ENCODE measurements at places on chromosomes 7 and 10.

DNA sequence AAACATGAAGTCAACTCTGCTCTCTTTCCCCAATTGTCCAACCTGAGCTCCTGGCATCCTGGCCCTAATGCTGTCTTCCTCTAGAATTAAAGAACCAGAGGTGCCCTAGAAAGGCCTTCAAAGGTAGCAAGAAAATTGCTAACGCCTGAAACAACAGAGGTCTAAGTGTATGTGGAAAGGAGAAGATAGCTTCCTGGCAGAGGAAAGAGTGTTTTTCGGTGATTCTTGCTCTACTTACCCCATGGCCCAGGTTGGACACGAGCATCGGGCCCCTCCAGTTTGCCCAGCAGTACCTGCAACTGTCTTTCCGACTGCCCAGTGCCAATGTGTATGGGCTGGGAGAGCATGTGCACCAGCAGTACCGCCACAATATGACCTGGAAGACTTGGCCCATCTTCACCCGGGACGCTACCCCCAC, 22.2 kb downstream of the MGAM2 start:
- DNase-seq: no peak

DNA sequence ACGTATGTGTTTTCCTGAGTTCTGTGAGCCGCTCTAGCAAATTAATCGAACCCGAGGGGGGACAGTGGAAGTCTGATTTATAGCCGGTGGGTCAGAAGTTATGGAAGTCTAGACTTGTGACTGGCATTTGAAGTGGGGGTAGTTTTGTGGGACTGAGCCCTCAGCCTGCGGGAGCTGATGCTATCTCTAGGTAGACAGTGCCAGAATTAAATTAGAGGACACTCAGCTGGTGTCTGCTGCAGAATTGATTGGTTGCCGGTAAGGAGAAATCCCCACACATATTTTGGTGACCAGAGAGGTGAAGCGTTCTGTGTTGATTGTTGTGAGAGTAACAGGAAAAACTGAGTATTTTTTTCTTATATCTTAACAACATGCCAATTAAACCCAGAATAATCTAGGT, 143.8 kb upstream of the ADCY1 start:
- DNase-seq: no peak

DNA sequence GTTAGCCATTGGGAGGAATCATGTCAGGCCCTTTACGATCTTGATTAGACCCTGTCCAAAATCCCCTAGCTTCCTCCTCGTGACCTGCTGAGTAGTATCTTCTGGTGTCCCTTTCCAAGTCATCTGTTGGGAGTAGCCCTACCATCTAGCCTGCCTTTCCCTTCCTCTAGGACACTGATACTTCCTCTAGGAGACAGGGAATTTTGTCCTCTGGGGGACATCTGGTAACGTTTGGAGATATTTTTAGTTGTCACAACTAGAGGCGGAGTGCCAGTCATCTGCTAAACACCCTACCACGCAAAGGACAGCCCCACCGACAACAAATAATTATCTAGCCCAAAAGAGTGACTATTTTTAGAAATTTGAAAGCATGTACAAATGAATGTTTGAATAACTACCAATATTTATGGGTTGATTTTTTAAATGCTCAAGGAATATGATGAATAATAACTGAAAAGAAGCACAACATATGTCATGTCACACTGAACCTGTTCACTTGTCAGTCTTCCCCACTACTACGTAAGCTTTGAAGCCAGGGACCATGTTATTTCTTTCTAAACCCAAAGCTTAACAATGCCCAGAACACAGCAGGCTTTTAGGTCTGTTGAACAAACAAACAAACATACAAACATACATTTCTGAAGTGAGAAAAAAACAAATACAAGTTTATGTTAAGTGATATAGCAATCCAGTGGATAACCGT, 105.9 kb downstream of the ARHGAP12 start:
- DNase-seq: no peak

DNA sequence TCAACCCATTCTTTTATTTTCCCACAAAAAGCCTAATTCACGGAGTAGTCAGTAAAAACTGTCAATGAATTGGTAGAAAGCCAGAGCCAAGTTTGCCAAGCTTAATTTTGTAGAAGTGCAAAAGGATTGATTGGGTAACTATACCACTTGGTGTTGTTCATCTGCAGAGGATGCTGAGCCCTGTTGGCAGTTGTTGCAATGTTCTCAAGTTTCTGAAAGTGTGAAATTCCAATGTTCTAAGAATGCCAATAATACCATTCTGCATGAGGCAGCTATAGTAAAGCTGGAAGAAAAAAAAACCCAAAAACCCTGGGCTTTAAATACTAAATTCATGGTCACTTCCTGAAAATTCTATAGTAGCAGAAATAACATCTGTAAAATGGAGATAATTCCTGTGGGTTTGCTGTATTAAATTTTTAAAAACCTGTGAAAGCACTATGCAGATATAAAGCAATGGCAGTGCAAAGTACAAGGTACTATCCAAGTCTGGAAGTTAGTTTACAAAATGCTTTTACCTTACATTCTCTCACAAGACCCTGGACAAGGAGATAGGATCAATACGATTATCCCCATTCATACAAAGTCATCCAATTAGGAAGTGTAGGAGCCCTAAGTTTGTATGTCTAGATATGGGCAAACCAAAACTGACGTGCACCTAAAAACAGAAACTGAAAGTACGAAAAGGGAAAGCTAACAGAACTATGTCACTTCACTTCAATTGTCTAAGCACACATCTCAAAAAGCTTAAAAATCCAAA, 6.0 kb upstream of the PON1 start:
- no peak for DNase-seq

DNA sequence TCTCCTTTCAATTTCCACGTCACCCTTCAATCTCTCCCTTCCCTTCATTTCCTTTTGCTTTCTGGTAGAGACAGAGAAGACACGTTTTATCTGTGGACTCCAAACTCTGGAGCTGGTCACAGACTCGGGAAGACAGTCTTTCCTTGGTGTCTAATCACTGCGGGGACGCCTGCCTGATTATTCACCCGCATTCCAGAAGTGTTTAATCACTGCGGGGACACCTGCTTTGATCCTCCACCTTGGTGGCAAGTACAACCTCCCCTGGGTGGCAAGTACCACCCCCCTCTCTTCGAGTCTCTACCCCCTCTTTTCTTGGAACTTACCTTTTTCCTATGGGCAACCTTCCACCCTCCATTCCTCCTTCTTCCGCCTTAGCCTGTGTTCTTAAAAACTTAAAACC, 15.3 kb upstream of the LRRC61 start:
- DNase-seq: no peak

DNA sequence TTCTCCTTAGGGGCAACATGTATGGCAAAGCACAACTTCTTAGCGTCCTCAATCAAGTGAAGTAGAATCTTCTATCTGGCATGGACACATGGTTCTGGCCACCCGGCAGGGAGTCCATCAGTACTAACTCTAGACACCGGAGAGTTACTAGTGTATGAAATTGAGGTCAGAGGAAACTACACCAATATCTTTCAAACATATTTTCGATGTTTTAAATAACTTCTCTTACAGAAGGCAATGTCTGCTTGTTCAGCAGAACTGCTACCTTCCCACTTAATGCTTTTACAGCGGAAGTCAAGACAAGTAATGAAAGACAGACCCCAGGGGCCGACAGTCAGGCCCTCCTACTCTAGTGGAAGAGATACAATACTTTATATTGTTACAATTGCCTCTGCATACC, 89.9 kb downstream of the RNF216 start:
- no peak for DNase-seq

DNA sequence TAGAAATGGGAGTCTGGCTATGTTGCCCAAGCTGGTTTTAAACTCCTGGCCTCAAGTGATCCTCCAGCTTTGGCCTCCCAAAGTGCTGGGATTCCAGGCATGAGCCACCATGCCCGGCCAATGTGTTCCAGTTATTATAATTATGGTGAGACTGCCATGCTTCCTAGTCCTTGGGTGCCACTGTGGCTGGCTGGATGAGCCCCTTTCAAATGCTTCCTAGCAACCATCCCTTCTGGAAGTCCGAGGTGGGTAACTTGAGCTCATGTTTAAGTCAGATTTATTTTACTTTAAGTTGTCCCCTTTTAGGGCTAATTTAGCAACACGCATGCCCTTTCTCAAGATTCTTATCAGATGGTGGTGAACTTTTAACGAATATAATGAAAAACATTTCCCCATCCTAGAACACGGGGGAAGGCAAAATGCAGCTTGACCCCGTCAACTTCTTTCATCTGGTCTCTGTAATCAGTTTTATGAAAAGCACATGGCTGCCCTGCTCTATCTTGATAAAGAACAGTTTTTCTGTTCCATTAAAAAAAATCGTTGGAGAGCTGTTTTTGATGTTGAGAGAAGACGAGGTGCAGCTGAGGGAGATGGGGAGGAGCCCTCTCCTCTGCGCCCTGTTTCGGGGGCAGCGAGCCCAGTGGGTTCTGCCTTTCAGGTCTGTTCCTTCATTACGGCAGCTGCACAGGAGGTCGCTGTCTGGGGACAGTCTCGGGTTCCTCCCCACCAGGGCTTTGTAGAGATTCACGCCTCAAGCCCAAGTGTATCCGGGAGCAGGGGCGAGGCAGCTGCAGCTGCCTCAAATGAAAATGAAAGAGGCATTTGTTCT, 61.0 kb upstream of the MKI67 start:
- peak; percentile 12 for DNase-seq

GRCh38 chr7:116534790-116535189, 10.0 kb downstream of the CAV1 start:
- no peak for DNase-seq

DNA sequence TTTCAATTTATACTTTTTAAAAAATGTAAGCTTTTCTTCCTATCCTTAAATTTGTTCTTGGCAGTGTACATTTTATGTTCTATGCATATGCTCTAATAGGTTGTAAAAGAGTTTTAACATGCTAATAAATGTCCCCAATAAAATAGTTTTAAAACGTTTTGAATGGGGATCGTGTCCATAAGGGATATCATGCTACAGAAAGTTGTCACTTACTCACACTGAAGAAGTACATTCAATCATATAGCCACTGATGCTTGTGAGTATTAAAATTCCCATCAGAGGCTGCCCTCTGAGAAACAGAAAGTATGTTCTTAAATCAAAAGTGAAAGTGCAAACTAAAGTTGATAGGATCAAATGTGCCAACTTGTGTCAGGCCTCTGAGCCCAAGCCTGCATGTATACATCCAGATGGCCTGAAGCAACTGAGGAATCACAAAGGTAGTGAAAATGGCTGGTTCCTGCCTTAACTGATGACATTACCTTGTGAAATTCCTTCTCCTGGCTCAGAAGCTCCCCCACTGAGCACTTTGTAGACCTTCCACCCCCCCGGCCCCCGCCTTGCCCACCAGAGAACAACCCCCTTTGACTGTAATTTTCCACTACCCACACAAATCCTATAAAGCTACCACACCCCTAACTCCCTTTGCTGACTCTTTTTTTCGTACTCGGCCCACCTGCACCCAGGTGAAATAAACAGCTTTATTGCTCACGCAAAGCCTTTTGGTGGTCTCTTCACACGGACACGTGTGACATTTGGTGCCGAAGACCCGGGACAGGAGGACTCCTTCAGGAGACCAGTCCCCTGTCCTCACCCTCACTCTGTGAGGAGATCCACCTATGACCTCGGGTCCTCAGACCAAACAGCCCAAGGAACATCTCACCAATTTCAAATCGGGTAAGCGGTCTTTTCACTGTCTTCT, 877 bp upstream of the NOD1 start:
- DNase-seq: no peak

DNA sequence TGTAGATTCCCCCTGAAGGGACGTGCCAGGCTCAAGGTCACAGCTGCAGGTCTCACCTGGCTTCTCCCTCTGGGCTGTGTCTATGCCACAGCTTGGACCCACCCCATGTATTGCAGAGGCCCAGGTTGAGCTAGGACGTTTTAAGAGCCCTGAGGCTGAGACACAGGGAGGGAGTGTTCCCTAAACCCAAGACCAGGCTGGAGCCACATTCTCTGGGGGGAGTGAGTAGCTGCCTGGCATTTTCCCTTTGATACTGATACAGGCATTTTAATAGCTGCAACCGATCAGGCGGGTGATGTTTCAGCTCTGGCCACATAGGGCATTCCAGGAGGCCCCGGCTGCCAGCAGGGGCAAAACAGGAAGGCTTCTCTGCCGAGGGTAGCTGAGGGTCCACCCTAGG, 13.4 kb downstream of the COL13A1 start:
- no peak for DNase-seq

- DNase-seq: no peak
These were observed at the start of gene GNG11 for GRCh38 chr7:93921607-93922566. GNG11 (plus strand) TSS chr7:93921735; CDS start chr7:93922138, 403 bp downstream.

GRCh38 chr7:29794959-29795629, 11.2 kb upstream of the WIPF3 start:
- no peak for DNase-seq

DNA sequence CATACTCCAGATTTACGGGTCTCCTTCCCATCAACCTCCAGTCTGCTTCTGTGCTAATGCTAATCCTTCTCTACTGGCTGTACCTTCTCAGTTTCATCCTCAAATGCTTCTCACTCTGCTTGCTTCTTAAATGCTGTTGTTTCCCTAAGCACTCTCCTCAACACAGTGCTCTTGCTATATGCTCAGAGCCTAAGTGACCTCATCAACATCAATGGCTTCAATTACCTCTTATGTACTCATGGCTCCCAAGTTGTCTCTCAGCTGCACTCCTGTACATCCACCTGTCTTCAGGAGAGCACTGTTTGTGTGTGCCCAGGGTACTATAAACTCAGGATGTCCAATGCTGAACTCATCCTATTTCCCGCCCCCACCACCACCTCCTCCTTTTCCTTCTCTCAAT, 22.5 kb downstream of the ELAPOR2 start:
- no peak for DNase-seq

- no peak for DNase-seq
These were observed 10.6 kb upstream of the ZNF239 start for GRCh38 chr10:43585046-43585445.

DNA sequence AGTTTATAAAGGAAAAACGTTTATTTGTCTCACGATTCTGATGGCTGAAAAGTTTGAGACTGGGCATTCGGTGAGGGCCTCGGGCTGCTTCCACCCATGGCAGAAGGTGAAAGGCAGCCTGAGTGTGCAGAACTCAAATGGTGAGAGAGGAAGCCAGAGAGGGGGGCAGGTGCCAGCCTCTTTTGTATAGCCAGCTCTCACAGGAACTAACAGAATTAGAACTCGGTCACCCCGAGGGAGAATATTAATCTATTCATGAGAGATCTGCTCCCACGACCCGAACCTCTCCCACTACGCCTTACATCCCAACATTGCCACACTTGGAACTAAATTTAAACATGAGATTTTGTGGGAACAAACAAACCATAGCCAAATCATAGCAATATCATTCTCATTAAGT, 112.6 kb downstream of the ZPBP start:
- no peak for DNase-seq

DNA sequence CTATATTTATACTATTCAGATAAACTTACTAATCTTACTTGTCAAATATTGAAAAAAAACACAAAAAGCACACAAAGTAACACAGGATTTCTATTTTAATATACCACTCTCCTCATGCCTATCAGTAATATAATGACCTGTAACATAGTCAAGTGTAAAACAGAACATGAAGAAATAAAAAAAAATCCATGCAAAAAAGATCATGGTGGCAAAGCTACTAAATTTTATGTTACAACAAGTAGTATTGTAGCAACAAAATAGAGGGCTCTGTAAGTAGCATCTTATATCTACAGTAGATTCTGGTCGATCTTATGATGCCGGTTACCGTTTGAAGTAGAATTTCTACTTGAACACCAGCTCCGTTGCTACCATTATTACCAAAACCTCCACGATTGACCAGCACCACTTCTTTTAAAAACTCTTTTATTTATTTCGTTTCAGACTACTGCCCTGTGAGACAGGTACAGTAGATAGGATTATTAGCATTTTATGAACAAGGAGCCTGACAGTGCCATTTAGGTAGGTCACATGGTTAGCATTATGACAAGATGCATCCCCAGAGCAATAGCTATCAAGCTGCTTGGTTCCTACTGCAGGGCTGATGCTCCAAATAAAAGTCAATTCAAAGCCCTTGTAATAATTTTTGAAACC, 2.1 kb downstream of the CPED1 start:
- no peak for DNase-seq
